HAP-1 (cell line): ENCODE measurements at places on chromosomes 2 and 18.

DNA sequence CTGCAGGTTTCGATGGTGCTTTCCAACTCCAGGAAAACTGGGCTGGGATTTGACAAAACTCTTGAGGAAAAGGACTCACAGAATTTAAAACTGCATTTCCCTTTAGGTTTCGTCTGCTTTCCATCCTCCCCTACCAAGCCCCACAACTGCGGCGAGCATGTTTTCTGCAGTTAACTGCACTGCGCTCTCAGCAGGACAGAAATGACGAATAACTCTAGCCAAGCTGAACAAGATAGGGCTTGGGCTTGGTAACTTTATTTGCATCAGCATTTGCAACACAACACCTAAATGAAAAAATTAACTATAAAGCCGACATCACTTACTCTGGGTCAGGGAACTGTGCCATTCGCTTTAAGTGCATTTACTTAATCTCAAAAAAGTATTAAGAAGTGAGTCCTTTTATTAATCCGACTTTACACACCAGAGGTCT lies 669 bp upstream of the PIKFYVE start:
- DNase-seq = no peak

- DNase-seq = peak; percentile 40
These were observed 503 bp downstream of the ANXA4 start for GRCh38 chr2:69742322-69742952.

DNA sequence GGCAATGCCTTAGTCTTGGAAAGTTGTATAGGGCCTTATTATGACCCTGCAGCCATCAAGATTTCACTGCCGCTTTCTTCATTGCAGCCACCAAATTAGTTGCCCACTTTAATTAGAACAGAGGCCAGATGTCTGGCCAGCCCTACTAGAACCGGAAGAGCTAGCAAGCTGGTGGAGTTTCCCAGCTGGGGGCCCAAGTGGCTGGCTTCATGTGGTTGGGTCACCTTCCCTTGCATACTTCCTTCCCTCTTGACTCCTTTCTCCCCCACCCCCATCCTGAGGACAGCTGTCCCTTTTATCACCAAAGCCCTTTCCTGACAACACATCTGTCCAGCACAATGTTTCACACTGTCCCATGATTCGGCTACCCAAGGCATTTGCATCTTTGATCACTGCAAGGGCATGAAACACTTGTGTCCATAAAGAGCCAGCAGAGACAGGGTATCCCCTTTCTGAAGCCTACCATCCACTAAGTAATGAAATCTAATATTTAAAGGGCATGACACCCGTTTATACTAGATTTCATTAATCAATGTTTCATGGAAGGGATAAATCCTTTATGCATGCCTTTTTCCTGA lies 187.2 kb downstream of the BCL11A start:
- DNase-seq = no peak

- no peak for DNase-seq
These were observed 70.5 kb downstream of the SFXN5 start for GRCh38 chr2:73000808-73001570.

- DNase-seq = no peak
These were observed 274.7 kb downstream of the TWIST2 start for GRCh38 chr2:239122421-239123110.

DNA sequence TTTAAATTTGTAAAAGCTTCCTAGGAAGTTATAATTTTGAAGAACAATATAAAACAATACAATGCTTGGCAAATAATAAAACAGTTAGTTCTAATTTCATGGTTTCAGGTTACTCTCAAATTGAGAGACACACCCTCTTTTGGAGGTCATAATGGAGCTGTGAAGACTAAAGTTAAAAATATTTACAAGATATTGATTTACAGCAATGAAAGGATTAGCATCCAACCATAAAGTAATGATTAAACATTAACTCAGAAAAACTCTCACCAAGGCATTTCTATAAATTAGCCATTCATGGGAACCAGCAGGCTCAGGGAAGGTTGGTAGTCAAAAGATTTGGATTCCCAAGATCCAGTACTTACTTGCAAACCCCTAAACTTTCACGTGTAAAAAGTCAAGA lies 6.4 kb downstream of the DPP4 start:
- no peak for DNase-seq

DNA sequence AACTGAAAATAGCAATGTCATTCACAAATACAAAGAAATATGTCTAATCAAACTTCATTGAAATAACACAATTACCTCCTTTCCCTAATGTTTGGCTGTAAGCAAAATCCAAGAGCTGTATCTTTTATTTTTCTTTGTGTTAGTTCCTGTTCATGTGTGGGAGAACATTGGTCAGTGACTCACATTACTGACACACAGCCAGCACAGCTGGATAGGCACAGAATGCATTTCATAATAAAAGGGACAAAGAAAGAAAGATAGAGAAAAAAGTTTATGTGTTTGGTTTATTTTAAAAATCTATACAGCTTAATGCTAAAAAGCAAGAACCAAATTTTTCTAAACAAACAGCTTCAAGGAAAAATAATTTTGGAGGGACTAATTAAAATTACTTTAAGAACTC lies 185.6 kb upstream of the COL3A1 start:
- no peak for DNase-seq

DNA sequence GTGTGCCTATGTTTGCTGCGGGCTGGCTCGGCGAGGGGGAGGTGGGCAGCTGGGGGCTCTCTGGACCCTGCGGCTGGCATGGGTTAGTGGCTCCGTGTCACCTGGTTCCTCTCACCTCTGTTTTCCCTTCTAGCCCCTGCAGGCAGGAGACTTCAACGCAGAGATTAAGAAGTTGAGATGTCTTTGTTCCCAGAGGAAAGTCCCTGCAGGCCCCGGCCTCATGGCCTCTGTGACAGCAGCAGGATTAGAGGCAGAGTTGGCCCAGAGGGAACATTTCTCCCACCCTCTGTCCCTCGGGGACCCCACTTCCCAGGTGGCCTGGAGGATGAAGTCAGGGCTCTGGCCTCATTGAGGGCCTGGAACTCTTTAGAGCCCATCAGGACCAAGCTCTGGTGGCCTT lies 56.5 kb downstream of the HPCAL1 start:
- DNase-seq = no peak

DNA sequence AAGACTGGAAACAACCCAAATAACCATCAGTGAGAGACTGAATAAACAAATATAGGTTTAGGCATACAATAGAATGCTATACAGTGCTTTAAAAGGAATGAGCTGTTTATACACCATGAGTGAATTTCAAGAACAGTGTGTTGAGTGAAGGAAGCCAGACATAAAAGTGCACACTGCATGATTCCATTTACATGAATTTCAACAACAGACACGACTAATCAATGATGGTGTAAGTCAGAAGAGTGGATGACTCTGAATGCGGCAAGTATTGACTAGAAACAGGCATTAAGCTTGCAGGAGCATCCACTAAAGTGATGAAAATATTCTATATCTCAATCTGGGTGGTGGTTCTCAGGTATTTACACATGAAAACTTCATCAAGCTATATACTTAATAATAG lies 142.7 kb upstream of the SLC39A10 start:
- DNase-seq = no peak

DNA sequence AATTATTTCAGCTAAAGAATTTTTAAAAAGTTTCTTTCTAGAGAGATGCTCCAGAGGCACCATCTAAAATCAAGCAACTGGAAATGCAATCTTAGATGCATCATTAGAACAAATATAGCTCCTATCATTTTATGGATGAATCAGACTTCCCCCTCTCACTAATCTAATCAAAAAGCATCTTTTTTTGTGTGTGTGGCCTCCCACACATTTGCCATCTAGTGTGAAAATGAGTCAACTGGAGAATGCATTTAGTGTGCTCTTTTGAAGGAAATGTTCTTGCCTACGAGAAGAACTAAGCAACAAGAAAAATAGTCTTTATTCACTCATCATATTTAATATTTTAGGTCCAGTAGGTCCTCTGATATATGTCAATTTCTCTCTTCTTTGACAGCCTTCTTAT lies 39.5 kb upstream of the FIGN start:
- DNase-seq = no peak

- DNase-seq = no peak
These were observed 79.0 kb downstream of the LBH start for GRCh38 chr2:30310371-30310770.

GRCh38 chr2:187875261-187876141 lies 321.3 kb upstream of the TFPI start:
- no peak for DNase-seq

- DNase-seq = no peak
These were observed 627.1 kb upstream of the SLC8A1 start for GRCh38 chr2:41079011-41079410.

DNA sequence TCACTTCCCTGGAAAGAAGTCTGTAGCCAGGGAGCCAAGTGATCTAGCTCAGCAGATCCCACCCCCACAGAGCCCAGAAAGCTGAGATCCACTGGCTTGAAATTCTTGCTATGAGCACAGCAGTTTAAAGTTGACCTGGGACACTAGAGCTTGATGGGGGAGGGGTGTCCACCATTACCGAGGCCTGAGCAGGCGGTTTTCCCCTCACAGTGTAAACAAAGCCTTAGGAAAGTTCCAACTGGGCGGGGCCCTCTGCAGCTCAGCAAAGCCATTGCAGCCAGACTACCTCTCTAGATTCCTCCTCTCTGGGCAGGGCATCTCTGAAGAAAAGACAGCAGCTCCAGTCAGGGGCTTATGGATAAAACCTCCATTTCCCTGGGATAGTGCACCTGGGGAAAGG lies 887.2 kb upstream of the LRATD1 start:
- no peak for DNase-seq

DNA sequence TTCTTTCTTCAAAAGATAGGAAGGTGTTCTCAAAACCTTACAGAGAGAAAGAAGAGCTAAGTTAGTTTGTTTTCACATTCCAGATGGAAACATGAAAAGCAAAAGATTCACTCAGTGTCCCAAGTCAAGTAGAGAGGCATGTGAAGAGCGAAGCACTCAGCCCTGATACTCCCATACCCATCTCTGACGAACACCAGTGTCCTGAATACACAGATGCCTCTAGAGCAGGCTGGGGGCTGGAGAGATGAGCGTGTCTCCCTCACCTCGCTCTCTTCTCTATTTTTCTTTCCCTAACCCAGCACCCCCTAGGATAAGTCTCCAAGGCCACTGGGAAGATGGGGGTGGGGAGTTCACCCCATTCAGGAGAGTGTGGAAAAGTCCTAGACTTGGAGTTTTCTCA lies 227.8 kb downstream of the TMEM163 start:
- DNase-seq = no peak

DNA sequence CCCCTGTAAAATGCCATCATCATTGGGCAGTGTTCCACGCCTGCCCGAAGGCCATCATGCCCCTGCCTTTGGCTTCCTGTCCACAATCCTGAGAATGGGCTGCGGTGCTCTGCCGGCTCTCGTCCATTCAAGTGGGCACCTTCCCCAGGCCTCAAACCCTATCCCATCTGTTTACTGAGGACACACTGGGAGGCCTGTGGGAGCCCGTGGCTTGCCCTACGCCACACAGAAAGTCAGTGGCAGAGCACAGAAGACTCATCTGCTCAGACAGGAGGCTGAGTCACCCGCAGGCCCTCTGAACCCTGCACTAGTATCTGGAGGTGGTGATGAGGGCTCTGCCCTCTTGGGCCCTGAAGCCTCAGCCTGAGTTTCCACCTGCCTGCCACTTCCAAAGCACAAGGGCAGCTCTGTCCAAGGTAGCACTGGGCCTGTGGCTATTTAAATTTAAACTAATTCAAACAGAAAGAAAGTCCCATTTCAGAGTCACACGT lies 19.1 kb upstream of the ANKRD53 start:
- no peak for DNase-seq

GRCh38 chr2:58039170-58039611 lies 7.4 kb upstream of the VRK2 start:
- DNase-seq = no peak

DNA sequence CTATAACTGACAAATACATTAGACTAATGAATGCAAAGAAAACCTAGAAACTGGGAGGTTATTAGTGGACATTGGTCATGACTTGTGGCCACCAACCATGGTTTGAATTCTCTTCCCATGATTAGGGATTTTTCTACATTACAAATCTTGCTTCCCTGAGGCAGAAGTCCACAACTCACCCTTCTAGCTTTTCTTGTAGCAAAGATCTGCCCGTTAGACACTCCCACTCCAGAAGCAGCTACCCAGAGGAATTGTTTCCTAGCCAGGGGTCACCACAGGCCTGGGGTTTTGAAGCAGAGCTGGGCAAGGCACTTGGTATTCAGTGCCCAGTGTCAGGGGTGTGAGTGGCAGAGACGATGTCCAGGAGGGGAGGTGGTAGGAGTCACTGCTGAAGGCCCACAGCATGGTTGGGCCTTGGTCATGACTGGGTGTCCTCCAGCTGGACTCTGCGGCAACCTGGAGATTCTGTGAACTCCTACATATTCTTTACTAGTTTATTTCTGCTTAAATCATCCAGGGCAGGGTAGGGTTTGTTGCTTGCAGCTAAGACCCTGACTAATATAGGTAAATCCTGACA lies 54.9 kb downstream of the ACTR2 start:
- no peak for DNase-seq

- no peak for DNase-seq
These were observed 97.0 kb upstream of the PTPRM start for GRCh38 chr18:7470101-7470500.

- peak; percentile 75 for DNase-seq
These were observed 35.4 kb upstream of the RHOB start for GRCh38 chr2:20411361-20411894.
